ENCODE measurements at places on chromosomes 4 and X.

- peak; percentile 25 for DNase-seq
Observed at GRCh38 chr4:127503111-127503510, 129.6 kb upstream of the INTU start.

DNA sequence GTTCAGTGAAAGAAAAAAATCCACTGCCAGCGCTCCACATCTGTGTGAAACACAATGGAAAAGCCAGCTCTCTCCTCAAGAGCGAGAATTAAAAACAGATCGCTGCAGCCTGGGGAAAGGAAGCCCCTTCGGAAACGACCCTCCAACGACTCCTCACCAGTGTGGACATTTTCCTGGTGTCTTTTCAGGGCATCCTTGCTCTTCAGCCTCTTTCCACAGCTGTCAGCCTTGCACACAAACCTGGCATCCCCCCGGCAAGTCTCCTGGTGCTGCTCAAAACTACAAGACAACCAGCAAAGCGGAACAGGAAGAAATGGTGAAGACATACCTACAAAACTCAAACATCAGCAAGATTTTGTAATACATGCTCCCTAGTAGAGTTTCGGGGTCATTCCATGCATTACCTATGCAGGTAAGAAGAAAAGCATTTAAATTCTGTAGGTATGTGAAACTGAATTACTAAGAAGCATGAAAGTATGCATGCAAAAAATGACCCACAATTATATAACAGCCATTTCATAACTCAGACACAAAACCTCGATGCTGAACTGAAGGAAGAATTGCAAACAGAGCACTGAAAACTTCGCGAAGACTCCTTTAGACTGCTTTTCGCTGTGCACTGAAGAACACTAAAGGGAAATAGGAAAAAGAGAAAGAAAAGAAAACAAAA, 106.1 kb downstream of the PRDM5 start:
- no peak for DNase-seq

DNA sequence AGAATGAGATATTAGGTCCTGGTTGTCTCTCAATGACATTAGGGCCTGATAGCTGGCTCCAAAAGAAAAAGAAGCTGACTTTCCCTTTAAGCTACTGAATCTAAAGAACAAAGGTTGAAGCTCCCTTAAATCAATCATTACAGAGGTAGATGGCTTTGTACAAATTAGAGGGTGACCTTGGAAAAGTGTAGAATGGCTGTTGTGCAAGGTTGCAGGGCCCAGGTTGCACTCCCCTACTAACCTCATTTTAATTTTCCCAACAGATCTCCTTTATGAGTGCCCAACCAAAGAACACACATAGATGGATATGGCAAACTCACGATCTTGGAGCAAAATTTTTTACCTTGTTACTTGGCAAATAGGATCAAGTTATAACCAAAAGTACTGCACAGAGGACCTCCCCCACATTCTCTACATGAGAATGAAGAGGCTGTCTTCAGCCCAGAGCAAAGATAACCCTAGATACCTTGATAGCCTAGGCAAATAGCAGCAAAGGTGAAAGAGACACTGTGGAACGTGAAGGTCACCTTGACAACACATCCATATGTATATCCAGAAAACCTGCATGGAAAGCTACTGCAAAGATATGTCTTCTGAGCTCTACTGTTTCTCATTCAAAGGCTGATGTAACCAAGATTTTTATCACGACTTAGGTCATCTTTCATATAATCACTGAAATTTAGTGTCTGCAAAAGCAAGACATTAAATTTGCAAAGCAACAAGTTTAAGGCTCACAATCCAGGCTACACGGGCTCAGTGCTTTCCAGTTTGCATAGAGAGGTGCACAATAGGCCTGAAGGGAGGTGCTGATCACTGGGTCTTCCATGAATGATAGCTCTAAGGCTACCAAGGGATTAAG, 23.0 kb downstream of the KLB start:
- DNase-seq = no peak

DNA sequence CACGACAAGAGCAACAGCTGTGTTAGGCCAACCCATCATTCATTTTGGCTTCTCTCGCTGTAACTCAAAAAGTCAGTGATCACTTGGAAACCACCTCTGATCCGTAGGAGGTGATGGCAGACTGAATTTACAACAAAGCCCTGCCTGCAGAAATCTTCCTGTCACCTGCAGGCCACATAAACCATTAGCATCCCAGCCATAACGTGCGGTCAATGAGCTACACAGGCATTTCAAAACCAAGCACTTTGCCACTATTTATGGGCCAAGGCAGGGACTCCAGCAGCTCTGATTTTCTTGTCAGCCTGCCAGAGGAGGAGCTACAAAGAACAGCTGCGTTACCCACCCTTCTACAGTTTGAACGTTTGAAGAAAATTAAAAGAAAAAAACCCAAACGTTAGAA, 228.1 kb upstream of the PPARGC1A start:
- no peak for DNase-seq

DNA sequence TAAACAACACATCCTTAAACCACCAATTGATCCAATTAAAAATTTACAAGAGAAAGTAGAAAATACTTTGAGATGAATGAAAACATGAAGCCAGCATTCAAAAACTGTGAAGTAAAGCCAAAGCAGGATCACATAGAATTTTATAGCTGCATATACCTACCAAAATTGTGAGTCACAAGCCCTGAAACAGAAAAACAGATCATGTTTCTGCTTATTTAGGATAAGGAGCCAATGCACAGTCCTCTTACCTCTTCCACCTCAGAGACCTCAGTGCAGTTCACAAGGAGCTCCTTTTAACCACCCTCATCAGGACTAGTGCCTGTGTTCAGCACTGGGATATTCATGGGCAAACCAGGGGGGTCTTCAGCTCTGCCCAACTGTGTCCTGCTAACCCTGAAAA, 386.7 kb downstream of the TECRL start:
- DNase-seq = no peak

DNA sequence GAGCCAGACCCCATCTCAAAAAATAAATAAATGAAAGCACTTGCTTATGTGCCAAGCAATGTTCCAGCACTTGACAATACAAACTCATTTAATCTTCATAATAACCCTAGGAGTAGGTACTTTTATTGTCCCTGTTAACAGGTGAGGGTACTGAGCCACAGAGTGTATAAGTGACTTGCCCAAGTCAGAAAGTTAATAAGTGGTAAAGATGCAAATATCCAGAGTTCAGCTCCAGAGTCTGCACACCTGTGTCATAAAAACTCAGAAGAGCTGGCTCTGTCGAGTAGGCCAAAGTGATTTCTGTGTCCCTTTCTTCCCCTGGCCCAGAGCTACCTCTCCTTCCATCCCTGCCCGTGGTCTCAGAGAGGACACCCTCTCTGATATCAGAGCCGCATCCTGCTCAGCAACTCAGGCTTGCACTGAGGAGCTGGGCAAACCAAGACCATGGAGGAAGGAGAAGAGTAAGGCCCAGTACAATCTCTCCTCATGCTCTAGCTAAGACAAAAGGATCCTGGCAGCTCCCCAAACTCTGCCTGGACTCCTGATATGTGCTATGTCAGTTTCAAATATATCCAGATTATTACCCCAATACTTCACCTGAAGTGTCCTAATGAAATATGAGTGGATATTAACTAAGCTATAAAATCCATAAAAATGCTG, 136.3 kb downstream of the HS6ST2 start:
- no peak for DNase-seq

DNA sequence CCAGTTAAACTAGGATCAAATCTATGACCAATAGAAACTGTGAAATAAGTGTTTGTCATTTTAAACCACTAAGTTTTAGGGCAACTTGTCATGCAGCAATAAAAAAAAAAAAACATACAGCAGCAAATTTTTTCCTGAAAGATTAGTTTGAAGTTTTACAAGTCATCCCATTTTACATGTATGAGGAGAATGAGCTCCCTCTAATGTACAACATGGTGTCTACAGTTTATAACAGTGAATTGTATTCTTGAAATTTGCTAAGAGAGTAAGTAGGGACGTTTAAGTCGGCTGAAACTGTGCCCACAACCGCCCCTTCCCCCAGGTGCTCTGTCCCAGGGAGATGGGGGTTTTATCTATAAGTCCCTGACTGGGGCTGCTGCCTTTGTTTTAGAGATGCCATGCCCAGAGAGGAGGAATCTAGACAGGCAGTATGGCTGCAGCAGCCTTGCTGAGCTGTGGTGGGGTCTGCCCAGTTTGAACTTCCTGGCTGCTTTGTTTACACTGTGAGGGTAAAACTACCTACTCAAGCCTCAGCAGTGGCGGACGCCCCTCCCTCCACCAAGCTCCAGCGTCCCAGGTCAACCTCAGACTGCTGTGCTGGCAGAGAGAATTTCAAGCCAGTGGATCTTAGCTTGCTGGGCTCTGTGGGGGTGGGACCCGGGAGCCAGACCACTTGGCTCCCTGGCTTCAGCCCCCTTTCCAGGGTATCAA, 499.3 kb upstream of the CT83 start:
- DNase-seq = no peak

DNA sequence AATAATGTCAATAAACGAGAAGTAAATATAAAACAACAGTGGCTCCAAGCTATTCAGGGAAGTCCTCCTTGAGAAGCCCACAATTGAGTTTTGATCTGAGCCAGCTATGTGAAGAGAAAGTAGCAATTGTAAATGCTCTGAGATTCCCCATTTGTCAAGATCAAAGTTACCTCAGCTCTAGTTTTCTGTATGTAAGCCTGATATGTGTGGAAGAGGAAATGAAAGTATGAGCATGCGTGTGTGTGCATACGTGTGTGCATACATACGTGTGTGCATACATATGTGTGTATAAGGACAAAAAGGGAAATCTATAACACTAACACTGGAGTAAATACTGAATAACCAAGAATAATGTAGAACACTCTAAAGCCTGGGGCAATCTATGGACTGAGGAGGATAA, 130.3 kb downstream of the SCFD2 start:
- DNase-seq = no peak

- DNase-seq = no peak
Observed at GRCh38 chr4:169154121-169154520, 116.6 kb downstream of the SH3RF1 start.

DNA sequence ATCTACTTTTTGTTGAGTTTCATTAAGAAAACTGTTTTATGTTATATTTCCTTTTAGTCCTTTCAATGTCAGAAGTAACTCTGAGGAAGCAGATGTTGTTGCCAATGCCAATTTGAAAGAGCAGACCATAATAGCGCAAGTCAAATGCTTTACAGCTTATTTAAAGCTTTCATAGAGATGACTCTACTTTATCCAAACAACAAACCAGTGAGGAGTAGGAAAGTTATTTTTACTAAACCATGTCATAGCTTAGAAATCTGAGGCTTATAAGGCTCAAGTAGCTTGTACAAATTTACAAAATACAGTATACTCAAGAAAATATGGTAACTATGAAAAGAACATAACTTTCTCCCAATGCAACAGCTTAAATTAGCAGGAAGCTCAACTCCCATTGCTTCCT, 40.1 kb upstream of the SPOCK3 start:
- DNase-seq = no peak

DNA sequence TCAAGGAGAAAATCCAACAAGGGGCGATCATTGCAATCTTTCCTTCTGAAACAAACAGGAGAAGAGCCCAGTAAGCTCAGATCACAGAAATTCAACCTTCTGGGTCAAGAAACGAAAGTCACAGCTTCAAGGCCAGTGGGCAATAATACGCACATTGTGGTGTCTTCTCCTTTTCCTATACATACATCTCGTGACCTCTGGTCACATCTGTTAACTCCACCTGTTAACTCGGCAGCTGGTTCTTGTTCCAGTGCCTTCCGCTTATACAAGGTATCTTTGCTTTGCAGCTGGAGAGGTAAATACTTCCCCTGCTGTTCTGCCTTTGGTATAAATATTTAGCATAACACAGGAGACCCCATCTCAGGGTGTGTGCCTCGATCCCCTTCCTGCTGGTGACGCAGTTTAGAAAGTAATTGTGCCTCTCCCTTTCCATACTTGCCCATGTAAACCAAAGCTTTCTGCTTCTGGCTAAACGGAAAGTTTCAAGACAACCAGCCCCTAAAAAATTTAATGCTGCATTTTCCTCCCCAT, 45.0 kb downstream of the CCDC149 start:
- DNase-seq = peak; percentile 18

- DNase-seq = no peak
Observed at GRCh38 chr4:151808120-151808529, 47.3 kb upstream of the GATB start.

GRCh38 chrX:24099394-24099793, 44.6 kb downstream of the EIF2S3 start:
- DNase-seq = no peak

Data from iPS DF 6.9 (cell line).